ENCODE measurements at places on chromosomes 5 and 9. TPM values are rescaled to one million over a fixed set of nuclear protein-coding genes. Genes with fewer than 3 reads are reported as not detected.

Gene LCP2
- total RNA-seq: not detected

Gene FCN2
- not detected for total RNA-seq

GRCh38 chr9:84554069-84554664 is 115.4 kb upstream of the NTRK2 start:
- no peak for DNase-seq

DNA sequence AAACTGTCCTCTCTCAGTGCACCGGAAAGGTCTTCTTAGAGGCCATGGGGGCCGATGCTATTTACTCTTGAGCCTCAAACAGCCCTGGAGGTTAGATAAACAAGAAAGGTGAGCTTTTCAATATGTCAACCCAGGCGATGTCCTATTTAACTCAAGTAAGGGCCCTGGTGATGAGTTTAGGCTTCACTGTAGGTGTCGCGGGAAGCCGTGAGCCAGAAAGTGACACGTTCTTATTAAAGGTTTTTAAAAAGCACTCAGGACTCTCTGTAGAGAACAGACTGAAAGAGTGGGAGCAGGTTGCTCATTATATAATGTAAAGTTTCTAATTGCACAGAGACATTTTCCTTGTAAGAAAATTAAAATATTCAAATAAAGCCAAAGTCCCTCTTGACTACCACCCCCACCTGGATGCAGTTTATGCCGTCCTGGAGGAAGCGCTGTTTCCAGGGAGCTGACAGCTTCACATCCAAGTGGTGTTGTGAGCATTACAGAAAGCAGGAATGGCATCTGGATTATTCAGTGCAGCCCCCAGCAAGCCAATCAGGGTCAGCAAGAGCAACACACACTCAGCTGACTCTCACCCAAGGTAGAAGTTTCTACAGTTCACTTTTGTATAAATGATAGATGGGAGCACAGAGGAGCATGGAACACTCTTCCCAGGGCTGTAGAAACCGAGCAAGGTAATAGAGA is 280.3 kb downstream of the DRD1 start:
- no peak for DNase-seq

DNA sequence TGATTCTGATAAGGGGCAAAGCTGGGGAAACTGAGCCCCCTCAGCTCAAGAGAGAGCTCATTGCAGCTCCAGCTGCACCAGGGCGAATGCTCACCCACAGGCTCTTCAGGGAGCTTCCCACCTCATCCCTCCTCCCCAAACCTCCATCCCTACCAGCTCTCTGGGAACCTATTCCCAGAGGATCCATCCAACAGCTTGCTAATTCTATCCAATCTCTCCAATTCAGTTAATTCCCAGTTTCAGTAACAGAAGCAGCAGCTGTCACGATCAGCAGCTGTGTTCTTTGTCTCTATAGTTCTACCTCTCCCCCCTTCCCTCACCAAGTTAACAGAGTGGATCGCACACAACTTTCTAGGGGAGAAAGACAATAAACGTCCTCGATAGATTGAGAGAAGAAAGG is 135.5 kb upstream of the EFNA5 start:
- DNase-seq: no peak

GRCh38 chr5:165525271-165525670 is 2019.9 kb downstream of the MAT2B start:
- DNase-seq: no peak

DNA sequence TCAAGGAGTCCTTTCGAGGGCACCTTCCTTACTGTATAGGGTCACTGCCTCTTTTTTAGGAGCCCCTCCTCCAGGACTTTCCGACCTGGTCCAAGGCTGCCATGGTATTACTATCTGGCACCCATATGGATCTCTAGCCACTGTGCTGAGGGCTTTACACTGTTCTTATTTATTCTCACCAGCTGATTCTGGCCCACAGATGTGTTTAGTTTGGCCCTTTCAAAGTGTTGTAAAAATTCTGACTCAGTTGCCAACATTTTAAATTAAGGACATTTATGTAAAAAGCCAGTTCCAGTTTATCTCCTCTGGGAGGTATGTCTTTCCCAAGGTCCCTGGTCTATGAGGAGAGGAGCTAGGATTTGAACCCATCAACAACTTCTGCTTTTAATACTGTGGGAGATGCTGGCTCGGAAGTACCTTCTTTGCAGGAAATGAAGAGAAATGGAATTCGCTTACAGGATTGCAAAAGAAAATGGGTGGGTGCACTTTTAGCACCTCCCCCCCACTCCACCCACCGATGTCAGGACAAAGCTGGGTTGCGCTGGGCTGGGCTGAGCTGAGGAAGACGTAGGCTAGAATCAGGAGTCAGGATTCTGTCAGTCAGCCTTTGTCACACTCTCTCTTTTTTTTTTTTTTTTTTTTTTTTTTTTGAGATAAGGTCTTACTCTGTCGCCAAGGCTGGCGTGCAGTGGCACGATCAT is 7.8 kb downstream of the JADE2 start:
- no peak for DNase-seq

Gene RETREG1
- total RNA-seq: 175 TPM

GRCh38 chr9:102483651-102484050 is 511.5 kb upstream of the CYLC2 start:
- DNase-seq: no peak

Gene FLT4
- 0.55 TPM for total RNA-seq

DNA sequence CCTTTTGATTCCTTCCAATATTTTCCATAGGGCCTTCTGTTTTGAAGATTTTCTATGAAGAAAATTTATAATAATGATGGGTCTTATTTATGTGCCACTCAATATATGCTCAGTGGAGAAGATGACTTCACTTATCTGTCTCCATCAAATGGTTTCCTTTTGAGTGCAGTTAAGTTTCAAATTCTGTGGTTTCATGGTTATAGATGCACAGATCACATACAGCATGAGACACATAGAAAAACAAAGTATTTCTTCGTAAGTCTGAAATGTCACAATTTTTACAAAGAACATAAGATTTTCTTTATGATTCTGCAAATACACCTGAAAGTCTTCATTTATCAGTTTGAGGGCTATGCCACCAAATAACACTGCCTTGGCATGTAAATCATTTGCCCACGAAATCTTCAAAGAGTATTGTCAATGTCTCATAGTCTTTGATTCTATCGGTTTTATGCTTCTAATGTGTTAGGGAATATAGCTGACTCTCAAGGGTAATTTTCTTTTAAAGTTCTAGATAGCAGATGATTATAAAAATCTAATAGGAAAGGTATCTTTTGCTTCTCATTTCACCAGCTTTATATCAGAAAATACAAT is 14.1 kb downstream of the CFAP95 start:
- no peak for DNase-seq

Gene ADAMTSL1
- 1.5 TPM for total RNA-seq

DNA sequence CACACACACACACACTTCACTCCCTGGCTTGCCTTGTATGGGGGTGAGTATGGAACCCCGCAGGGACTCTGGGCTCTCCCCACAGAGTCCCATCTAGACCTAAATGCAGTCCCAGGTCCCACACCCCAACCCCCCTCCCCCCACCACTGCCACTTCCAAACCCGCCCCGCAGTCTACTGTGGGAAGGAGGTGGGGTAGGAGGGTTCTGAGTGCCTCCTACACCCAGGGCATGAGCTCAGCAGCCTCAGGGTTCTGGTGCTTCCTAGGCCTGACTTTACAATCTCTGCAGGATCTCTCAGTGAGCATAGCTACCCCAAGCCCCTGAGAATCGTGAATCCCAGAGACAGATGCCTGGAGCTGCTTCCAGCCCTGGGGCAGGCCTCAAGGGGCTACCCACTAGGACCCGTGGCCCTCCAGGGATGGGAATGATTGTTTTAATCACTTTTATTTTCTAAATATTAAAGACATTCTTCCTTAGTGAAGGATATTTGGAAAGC is 1.5 kb upstream of the NACC2 start:
- no peak for DNase-seq

- DNase-seq: no peak
Measured at GRCh38 chr5:1821862-1822261, 20.7 kb downstream of the NDUFS6 start.

DNA sequence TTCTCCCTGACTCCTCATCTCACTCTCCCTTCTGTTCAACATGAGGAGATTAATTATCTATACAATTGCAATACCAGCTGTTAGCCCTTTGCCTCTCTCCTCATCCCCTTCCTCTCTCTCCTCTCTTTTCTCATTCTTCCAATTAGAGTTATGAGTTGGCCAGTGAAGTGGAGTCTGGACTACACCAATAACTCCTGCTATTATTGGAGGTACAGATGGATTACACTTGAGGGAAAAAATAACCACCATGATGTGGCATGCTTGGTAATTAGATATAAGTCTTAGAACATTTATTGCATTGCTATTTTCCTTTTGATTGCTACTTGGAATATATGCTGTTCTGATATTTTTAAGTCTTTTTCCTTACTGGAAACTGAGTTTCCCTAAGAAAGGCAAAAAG is 159.2 kb downstream of the FRMD3 start:
- DNase-seq: no peak
